Activated CD8-positive, alpha-beta T cell treated with anti-CD3 and anti-CD28 coated beads for 36 hours (primary cell): ENCODE measurements at places on chromosomes 13 and 19. TPM values are rescaled to one million over a fixed set of nuclear protein-coding genes. Genes with fewer than 3 reads are reported as not detected.

CYSLTR2 gene
- 1.1 TPM for total RNA-seq

PROZ gene
- not detected for total RNA-seq

CEACAM8 gene
- not detected for total RNA-seq

SLC27A5 gene
- 26.6 TPM for total RNA-seq

SLITRK6 gene
- total RNA-seq = not detected

ICAM4 gene
- 0.36 TPM for total RNA-seq

ZNF816 gene
- 12.6 TPM for total RNA-seq

COG6 gene
- total RNA-seq = 25.5 TPM

SSC5D gene
- total RNA-seq = 0.67 TPM

ATP4A gene
- not detected for total RNA-seq

GRIN2D gene
- total RNA-seq = 0.13 TPM

- no peak for DNase-seq
Observed at GRCh38 chr19:53907690-53908089, 1.4 kb upstream of the CACNG7 start.

DNA sequence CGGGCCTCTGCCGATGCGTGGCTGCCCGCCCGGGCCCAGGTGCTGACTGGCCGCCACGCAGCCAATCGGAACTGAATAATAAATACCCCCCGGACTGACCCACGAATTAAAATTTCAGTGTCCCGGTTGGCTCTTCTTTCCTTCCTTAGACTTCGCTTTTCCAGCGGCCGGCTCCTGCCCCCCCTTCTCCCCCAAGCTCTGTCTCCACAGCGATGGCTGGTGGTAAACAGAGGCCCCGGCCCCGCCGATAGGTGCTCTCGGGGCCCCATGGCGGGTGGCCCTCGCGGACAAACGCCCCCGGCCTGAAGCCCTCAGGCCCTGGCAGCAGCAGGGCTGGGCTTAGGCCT lies 2.6 kb downstream of the ZBTB7A start:
- no peak for DNase-seq

- DNase-seq = peak; percentile 4
Observed at GRCh38 chr13:108961542-108962125, 332.2 kb downstream of the MYO16 start.

- no peak for DNase-seq
Observed at GRCh38 chr13:74973935-74974879, 507.8 kb downstream of the TBC1D4 start.

GRCh38 chr13:80504453-80504852 lies 163.5 kb upstream of the SPRY2 start:
- no peak for DNase-seq

DNA sequence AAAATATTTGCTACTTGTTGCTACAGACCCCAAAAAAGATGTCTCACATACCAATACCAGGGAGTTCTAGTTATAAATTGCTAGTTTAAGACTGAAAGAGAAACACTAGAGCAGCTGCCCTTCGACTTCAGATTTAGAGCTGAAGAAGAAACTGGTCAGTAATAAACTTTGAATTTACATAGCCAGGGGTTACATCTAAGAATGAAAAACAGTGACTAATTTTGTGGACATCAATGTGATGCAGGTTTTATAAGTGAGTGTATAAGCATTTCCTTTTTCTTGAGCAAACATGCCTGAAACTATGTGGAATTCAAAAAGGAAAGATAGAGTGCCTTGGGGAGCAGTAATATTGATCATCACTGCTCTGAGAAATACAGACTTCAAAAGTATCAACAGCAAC lies 724.9 kb upstream of the MIR17HG start:
- DNase-seq = no peak

DNA sequence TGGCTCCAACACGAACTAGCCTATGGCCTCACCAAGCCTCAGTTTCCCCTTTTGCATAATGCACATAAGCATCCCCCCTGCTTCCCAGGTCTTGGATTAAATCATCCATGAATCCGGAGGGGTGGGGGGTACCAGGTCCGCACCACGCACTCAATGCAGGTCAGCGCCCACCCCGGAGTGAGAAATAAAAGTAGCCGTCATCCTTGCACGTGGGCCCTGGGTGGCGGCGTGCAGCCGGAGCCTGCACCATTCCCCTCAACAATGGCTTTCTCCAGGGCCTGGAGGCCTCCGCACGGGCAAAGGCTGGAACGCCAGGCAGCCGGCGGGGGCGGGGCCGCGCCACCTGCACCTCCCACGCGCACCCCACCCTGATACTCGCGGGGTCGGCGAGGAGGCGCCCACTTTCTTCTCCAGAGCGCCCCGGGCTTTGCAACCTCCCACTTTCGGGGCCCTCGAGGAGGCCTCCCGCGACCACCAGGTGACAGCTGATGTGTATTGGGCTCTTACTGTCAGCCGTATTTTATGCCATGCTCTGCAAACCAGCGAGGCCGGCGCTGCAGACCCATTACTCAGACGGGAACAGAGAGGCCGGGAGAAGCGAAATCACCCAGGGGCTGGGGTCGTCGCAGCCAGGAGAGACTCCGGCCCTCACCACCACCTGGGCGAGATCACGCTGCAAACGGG lies 767 bp upstream of the GADD45B start:
- DNase-seq = peak; percentile 94

DNA sequence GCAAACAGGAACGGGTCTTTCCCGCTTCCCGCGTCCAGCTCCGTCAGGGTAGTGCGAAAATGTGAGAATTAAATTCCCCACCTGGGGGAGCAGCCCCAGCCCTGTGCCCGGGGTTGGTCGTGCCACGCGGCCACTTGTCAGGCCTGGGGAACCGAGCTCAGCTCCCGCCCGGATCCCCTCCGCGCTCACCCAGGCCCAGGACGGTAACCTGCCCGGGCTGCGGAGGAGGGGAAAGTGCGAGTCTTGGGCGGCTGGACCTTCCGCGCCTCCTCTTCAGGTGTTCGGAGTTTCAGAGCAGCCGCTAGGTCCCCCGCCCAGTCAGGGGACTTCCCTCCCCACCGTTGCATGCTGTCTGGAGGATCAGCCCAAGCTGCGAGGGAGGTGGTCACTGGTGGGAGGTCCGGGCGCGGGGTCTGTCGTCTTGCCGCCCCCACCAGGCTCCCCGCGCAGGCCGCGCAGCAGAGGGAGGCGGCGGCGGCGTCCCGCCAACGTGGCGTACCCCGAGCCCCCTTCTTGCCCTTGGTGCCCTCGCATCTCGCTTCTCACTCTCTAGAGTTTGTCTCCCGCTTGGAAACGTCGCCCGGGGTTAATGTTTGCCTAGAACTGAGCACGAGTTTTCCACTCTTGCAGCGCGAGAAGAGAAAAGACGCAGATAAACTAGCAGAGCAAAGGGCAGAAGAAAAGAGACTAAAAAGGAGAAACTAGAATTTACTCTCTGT lies 8.1 kb downstream of the URAD start:
- no peak for DNase-seq

- DNase-seq = no peak
Observed at GRCh38 chr13:26310470-26310869, 56.5 kb downstream of the CDK8 start.

- no peak for DNase-seq
Observed at GRCh38 chr13:69319656-69320055, 788.0 kb upstream of the ATXN8OS start.

DNA sequence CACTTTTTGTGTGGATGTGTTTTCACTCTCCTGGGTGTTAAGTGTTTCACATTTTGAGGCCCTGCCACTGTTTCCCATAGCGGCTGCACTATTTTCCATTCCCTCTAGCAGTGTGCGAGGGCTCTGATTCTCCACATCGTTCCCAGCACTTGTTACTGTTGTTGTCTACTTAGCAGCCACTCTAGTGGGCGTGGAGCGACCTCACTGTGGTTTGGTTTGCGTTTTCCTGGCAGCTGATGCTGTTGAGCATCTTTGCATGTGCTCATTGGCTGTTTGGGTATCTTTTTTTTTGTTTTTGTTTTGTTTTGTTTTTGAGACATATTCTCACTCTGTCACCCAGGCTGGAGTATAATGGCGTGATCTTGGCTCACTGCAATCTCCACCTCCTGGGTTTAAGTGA lies 14.4 kb downstream of the NAXD start:
- peak; percentile 64 for DNase-seq

DNA sequence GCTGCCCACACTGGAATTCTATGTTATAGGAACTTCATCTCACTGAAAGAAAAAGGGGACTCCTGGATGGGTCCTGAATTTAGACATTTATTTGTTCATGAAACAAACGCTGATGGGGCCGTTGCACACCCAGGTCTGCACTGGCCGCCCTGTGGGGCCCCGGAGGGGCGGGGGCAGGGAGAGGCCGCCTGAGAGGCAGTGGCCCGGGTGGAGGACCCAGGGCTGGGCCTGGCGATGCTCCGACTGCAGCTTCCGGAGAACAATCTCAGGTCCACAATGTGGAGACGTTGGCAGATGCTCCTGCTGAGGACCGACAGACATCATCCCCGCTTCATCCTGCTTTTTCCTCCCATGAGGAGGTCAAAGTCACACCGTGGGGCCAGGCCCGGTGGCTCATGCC lies 16.3 kb upstream of the PTBP1 start:
- DNase-seq = no peak

GRCh38 chr13:92135509-92135908 lies 737.1 kb downstream of the GPC5 start:
- no peak for DNase-seq

- no peak for DNase-seq
Observed at GRCh38 chr19:7931221-7932061, 5.5 kb upstream of the CTXN1 start.

DNA sequence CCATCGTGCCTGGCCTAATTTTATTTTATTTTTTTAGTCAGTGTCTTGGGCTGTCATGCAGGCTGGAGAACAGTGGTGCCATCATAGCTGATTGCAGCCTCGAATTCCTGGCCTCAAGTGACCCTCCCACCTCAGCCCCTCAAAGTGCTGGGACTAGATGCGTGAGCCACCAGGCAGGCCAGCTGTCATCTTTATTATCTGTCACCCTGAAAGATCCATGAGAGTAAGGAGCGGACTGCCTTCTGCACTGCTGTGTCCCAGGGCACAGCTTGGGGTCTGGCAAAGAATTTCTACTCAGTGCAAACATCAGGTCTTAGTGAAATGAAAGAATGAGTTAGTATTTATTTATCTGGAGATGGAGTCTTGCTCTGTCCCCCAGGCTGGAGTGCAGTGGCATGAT lies 9.5 kb upstream of the TLE5 start:
- DNase-seq = no peak

GRCh38 chr13:26071691-26072090 lies 19.9 kb upstream of the SHISA2 start:
- no peak for DNase-seq

DNA sequence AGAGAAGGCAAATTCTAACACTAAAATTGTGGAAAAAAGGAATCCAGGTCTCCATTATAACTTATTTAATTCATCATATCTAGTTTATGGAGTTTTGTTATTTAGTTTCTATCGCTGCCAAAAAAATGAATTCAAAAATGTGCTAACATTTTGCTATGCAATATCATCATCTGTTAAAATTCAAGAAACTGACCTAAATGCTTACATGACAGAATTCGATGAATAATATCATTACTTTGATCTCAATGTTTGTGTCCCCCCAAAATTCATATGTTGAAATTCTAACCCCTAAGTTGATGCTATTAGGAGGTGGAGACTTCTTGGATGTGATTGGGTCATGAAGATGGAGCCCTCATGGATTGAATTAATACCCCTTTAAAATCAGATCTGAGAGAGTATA lies 775.0 kb downstream of the PCDH17 start:
- DNase-seq = no peak

DNA sequence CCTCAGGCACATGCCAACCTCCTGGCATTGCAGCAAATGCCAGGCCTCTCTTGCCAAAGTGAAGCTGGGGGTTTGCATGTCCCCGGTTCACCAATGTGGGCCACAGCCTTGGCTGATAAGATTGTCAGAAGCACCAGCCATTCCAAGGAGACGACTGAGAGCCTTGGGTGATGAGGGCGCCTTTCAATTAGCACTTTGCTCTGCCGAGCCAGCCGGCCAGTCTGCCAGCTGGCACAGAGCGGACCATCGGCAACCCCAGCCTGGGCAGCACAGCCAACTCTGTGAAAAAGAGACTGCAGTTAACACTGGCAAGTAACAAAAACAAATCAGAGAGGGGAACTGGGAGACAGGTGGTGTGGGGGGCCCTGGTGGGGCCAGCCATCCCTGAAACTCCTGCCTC lies 67.3 kb downstream of the EFNB2 start:
- DNase-seq = no peak

- DNase-seq = no peak
Observed at GRCh38 chr13:50074843-50075242, 59.6 kb downstream of the KCNRG start.

DNA sequence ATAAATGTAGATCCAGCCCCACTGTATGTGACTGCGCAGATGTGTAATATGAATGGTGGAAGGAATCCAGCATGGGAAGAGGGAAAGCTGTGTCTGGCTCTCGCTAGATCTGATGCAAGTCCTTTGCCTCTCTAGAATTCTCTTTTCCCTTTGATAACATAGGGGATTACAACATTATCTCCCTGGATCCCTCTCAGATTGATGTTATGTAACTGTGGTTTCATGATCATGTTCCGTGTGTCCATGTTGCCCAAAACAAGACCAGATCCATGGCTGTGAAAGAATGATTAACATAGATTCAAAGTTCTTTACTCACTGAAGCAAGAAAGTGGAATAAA lies 184.0 kb upstream of the UBL3 start:
- no peak for DNase-seq

GRCh38 chr13:60944863-60945262 lies 470.8 kb downstream of the PCDH20 start:
- no peak for DNase-seq

DNA sequence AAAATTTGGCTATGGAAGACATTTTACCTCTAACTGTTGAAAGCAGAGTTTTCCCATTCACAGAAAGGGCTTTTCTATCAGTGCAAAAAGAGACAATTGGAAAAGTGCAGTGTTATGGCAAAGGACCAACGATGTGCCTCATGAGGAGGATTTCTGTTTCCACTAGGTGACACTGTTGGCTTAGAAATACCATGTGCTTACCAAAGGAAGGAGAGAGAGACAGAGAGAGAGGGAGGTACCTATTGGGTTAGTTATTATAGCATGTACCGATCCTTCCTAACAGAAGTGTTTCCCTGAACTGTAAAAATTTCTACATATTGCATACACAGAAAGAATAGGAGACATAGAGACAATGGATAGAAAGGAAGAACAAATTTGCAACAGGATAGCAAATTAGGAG lies 23.9 kb upstream of the PSG4 start:
- DNase-seq = no peak

DNA sequence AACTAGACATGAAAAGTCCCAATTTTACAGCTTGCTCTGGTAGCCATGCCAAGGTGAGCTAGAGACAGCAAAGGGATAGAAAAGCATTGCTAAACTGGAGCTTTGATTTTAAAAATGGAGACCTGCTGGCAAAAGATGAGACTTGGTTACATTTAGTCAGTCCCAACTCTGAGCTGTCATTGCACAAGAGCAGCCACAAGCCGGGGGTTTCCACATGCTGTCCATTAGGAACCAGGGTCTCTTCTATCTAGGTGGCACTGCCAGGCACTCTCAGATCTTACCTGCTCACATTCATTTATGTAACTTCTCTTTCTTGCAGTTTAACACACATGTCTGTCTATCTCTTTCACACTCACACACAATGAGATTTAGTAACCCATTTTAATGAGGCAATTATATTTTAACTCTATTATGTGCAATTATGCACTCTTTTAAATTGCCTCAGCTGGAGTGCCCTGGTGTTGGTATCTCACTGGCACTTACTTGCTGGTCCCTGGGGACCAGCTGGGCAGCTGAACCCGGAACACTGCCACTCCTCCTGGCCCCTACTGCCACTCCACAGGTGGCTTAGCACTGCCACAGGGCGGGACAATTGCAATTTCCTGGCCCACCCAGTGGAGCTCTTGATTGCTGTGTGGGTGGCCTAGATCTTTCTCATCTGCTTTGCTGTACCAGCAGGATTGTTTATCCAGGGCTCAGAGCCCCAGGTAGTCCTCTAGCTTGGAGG lies 112.5 kb downstream of the COG6 start:
- no peak for DNase-seq
